Stimulated activated CD8-positive, alpha-beta memory T cell treated with anti-CD3 and anti-CD28 coated beads, Interleukin-4, amount 100 ng/mL, for 1 hour (primary cell): ENCODE measurements at places on chromosomes 7 and 10.

DNA sequence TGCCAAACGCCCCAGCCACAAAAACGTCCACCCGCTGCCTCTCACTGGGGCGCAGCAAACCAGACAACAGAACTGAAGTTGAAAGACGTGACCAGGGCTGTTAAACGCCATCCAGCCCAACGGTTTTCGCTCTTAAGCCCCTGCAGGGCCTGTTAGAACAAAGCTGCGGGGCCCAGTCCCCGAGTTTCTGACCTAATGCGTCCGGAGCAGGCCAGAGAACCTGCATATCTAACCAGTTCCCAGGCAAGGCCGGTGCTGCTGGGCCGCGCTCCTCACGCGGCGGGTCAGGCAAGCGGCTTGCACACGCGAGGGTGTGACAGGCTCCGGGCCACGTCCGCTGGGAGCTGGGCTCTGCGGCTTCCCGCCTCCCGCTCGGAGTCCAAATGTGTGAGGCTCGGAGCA lies 87.0 kb downstream of the PTPRN2 start:
- DNase-seq = no peak

DNA sequence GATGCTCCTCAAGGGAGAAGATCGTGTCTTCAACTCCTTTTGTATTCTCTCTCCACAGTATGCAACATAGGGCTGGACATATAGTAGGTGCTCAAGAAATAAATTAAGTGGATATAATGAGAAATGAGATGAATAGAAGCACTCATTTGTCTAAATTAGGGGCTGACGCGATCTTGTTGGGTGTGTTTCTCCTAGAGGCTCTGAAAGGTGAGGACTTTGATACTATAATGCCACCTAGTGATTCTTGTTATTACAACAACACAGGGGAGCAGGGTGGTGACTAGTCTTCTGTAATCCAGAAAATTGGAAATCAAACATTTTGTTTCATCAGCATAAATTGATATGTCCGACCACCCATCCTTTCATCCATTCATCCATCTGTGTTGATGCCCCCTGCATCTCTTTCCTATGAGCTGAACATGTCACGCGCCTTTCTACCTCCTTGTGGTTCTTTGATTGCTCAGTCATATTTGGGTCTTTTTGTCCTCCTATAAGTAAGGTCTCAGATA lies 3.5 kb upstream of the CFAP58 start:
- no peak for DNase-seq

DNA sequence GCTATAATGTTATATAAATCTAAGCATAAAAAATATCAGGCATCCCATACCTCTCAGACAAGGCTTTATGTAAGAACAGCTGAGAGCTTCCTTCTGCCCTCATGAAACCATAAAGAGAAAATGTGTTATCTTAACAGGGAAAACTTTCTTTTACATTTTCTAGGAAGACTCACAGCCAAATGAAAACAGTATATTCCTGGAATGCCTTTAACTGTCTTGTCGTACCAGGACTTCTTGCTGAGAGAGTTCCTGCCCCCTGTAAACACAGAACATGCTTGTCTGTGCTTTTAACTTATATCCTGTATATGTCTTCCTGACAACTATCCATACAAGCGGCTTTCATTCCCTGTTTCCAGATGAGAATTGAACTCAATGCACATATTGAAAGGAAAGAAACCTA lies 64.8 kb upstream of the AHR start:
- DNase-seq = no peak

- DNase-seq = no peak
Measured at GRCh38 chr7:112757337-112757736, 32.9 kb downstream of the TMEM168 start.
